Suppressor macrophage treated with lipopolysaccharide for 1 hour (primary cell): ENCODE measurements at places on chromosomes 16 and 17.

DNA sequence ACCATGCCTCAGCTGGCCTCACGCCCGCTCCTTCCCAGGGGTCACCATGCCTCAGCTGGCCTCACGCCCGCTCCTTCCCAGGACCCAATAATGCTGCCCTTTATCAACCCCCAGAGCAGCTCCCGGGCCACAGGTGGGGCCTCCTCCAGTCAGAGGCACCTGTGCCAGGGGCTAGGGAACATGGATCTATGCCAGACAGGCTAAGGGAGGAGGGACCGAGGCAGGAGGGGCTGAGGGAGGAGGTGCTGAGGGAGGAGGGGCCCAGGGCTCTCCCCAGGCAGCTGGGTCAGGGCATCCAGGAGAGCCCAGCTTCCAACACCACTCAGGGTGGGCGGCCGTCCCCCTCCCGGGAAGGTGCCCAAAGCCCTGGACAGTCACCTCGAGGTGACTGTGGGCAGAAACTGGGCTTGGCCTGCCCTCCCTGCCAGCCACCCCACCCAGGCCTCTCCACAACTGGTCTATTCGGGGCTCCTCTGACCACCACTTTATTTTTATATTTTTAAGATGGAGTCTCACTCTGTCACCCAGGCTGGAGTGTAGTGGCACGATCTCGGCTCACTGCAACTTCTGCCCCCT is 19.4 kb downstream of the UTS2R start:
- DNase-seq = no peak

GRCh38 chr16:3431779-3432219 is 11.5 kb downstream of the ZNF597 start:
- DNase-seq = peak; percentile 39

- no peak for DNase-seq
Observed at GRCh38 chr16:64391063-64391600, 730.7 kb downstream of the CDH11 start.

DNA sequence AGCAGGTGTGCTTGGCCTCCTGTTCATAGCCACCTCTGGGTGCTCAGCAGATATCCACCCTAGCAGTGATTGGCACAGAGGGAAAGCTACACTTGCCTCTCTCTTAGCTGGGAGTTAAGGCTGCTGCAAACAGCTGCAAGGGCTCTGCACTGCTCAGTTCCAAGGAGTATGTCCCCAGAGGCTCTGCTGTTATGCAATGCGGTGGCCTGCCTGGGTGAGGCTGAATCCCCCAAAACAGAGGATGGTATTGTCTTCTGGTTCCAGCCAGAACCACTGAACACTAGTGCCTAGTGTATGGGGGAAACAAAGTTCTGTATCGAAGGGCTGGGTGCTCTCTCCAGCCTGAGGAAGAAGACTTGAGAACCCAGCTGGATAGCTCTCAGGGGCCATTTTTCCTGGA is 16.8 kb downstream of the TMEM94 start:
- no peak for DNase-seq

- DNase-seq = peak; percentile 38
Observed at GRCh38 chr16:11783319-11784037, 13.6 kb downstream of the ZC3H7A start.

DNA sequence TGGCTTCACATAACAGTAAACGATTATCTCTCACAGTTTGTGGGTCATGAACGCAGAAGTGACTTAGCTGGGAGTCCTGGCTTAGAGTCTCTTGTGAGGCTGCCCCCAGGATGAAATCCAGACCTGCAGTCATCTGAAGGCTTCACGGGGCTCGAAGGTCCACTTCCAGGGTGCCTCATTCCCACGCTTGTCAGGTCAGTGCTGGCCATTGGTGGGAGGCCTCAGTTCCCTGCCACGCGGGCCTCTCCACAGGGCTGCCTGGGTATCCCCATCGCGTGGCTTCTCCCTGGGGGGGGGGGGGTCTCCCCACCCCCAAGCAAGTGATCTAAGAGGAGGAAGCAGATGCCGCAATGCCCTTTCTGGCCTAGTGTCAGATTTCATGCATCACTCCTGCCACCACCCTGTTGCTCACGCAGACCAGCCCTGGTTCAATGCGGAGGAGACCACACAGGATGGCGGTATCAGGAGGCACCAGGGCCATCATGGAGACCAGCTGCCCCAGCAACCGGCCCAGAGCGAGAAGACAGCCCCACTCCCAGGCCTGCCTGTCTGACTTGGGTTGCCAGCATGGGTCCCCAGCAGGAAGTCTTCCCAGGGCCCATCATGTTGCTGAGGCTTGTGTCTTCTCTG is 77.3 kb upstream of the CDH5 start:
- DNase-seq = no peak

- peak; percentile 66 for DNase-seq
Observed at GRCh38 chr16:58970775-58971174, 236.7 kb upstream of the GOT2 start.

DNA sequence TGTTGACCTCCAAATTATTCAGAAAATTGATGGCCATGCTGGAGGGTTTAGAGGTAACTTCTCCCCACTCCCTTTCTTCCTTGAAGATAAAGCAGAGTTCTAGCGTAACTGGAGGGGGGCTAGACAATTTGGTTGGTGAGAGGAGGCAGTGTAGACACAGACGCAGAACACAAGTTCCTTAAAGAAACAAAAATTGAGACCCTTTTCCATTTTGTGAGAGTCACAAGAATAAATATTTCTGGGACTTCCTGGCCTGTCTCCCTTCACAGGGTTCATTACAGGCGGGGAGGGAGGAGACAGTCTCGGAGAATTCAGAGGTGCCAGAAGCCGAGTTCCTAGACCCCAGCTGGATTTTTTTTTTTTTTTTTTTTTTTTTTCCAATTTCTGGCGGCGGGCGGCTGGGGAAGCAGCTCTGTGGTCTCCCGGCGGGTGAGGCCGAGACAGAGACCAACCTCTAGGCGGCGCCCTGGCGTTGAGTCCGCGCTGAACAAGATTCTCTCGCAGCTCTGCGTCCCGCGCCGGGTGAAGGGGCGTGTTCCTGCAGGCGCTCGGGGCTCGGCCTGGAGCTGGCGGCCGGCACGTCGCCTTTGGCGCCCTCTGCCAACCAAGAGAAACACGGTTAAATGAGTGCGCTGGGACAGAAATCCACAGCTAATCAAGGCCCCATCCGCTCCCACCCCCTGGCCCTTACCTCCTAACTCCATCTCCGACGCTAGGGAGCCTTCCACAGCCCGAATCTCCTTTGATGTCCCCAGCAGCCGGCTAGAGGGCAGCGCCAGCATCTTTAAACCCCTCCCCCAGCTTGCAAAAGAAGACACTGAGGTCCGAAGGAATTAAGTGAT is 10.2 kb upstream of the HOXB9 start:
- peak; percentile 69 for DNase-seq

DNA sequence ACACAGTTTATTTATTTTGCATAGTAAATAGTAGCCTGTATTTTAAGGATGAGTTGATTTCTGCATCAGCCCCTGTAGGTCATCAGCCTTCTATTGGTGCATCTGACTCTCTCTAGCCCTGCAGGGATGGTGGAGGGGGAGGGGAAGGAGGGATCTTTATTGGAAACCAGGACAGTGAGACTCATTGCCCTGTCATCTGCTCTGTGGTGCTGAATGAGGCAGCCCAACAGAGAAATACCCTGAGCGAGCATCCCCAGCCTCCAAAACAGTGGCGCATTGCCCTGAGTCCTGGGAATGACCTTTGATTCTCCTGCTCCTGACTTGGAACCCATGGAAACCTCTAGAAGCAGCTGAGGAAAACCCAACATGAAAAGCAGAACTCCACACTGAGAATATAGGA is 45.5 kb upstream of the STH start:
- no peak for DNase-seq

DNA sequence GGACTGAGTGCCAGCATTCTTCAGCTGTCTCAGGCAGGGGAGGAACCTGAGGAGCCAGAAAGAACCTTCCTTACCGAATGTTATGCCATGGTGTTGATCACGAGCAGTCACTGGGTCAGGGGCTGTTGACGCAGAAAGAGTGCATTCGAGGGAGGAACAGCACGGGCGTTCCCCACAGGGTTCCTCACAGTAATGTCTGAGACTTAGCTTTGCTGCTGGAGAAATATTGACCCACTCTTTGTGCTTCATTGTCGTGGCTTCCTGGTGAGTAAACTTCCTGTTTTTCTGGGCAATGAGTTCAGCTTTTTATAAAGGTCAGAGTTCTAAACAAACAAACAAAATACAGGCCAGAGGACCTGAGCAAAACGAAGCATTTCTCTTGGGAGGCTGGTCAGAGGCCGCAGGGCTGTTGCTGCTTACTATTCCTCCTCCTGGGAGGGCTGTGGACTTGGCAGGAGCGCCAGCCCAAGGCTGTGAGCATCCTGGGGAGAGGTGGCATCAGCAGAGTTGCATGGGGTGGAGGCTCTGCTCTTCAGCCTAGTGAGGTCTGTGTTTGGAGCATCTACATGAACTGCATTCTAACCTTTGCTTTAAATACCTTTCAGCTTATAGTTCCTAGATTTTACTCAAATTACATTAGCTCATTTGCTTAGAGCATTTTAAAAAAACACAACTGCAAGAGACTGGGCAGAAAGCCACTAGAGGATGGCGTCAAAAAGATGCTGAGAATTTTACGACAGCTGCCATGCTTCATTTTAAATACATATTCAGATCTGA is 143.1 kb upstream of the CACNG5 start:
- peak; percentile 64 for DNase-seq

DNA sequence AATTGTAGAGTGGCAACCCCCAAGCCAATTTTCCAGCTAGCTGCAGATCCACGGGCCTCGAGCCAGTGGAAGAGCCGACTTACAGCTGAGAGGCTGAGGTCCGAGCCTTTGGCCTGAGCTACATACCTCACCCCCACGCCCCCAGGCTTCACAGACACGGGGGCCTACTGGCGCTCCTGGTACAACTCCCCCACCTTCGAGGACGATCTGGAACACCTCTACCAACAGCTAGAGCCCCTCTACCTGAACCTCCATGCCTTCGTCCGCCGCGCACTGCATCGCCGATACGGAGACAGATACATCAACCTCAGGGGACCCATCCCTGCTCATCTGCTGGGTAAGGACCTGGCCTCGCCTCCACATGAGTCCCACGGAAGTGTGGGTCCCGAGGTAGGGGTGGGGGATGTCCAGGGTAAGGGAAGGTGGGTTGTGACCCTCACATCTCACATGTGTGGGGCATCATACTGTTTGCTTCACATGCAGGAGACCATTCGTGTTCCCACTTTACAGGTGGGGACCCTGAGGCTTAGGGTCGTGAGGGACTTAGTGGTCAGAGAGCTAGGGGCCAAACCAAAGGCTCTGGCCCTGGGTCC is 3.4 kb downstream of the ACE start:
- DNase-seq = no peak

- no peak for DNase-seq
Observed at GRCh38 chr17:56635641-56636040, 42.1 kb downstream of the NOG start.

GRCh38 chr17:68587847-68588246 is 13.3 kb downstream of the FAM20A start:
- DNase-seq = no peak

DNA sequence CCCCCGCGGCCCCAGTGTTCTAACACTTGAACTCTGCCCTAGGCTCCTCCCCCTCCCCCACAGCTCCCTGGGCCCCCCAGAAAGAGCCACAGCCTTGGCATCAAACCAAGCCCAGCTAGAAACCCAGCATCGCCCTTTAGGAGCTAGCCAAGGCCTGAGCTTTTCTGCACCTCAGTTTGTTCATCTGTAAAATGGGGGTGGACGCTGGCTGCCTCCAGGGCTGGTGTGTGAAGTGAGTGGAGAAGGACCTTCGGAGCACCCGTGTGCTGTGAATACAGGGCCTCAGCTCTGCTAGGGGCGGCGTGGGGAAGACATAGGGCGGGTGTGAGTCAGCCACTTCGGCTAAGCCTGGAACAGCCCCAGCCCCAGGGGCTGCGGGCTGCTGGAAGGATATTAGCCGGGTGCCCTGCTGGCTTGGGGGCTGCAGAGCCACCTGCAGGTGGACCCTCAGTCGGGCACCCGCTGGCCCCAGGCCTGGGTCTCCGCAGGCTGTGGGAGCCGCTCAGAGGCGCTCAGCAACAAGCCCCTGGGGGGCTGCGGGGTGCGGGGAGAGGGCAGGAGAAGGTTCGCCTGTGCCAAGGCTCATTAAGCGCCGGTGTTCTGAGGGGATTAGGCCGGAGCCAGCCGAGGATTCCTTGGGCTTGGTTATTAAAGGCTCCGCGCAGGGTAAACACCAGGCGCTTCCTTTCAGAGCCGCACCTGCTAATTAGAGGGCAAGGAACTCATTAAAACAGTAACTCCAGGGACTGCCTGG is 217.0 kb upstream of the CIBAR2 start:
- no peak for DNase-seq

GRCh38 chr16:57023541-57024249 is 34.3 kb downstream of the NLRC5 start:
- peak; percentile 41 for DNase-seq

GRCh38 chr16:8679151-8679550 is 4.7 kb downstream of the ABAT start:
- DNase-seq = no peak

DNA sequence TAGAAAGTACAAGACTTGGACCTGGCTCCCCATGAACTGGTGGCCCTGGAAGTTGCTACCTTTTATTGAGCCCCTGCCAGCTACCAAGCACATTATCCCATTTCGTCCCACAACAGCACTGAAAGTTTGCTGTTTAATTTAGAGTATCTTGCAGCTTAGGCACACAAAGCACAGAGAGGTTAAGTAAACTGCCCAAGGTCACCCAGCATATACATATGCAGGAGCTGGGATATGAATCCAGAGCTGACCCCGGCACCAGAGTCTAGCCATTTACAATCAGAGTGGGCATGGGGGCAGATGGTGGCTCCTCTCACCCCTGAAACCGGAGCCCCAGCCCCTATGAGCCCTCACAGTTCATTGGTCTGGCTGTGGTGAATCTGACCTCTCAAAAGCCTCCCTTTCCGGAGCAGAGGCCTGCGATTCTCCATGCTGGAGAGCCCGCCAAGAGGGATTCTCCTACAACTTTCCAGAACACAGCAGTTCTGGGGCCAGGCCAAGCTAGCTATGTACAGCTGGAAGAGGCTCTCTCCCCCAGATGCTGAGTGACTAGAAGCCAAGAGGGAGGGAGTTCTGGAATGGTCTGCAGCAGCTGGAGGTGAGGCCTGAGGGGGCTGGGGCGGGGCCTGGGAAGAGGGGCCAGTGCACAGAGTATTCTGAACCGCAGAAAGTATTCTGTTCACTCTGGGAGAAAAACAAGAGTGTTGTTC is 58.3 kb downstream of the SREBF1 start:
- DNase-seq = no peak

DNA sequence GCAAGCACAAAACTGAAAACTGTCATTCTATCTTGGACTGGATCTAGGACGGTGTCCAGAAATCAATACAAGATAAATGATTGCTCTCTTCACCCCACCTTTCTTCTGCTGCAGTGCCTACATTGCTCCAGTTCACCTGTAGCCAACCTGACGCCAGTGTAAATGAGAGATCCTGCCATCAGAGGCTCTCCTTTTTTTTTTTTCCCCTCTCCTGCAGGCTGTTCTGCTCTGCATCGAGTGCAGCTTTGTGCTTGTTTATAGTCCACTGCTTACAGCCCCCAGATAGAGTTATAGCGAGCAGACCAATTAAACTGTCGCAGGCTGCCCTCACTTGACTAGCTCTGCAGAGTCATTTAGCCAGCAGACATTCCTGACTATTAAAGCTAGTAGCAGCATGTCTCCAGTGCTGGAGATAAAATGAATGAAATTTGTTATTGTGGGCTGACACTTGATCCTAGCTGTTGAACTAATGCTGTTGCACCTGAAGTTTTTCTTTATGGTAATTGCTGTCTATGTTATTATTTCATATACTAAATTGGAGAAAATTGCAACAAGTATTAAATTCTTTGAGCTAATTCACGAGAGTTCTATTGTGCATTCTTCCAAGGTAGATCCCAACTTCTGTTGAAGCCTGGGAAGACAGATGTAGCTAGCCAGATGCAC is 257.1 kb downstream of the FTO start:
- DNase-seq = no peak
